ENCODE measurements at places on chromosomes 5 and 9. TPM values are rescaled to one million over a fixed set of nuclear protein-coding genes. Genes with fewer than 3 reads are reported as not detected.

- DNase-seq: no peak
- H3K27me3 ChIP-seq: peaks cover 6% of the 10 kb centered on the region
- H3K36me3 ChIP-seq: no peaks in the 10 kb centered on the region
- H3K4me1 ChIP-seq: no peaks in the 10 kb centered on the region
- no peak overlapping the region for H3K4me3 ChIP-seq
Observed at GRCh38 chr9:104850786-104851545, 77.0 kb downstream of the ABCA1 start.

- peak; percentile 98 for DNase-seq
- peak overlapping the region; percentile 96 for H3K27ac ChIP-seq
- H3K4me1 ChIP-seq: peaks cover 65% of the 10 kb centered on the region
- peak overlapping the region; percentile 77 for H3K4me3 ChIP-seq
- H3K36me3 ChIP-seq: no peaks in the 10 kb centered on the region
Observed at GRCh38 chr9:133144142-133144903, 19.4 kb downstream of the GBGT1 start.

- H3K36me3 ChIP-seq: no peaks in the 10 kb centered on the region
- DNase-seq: no peak
- H3K4me3 ChIP-seq: no peak overlapping the region
- no peaks in the 10 kb centered on the region for H3K4me1 ChIP-seq
- H3K27ac ChIP-seq: no peak overlapping the region
- no peaks in the 10 kb centered on the region for H3K27me3 ChIP-seq
Observed at GRCh38 chr5:124195411-124195810, 551.0 kb downstream of the ZNF608 start.

GRCh38 chr9:95726756-95727155 is 148.7 kb upstream of the ERCC6L2 start:
- peak overlapping the region; percentile 9 for H3K27ac ChIP-seq
- peaks cover 8% of the 10 kb centered on the region for H3K27me3 ChIP-seq
- H3K4me1 ChIP-seq: peaks cover 51% of the 10 kb centered on the region
- DNase-seq: peak; percentile 51
- H3K36me3 ChIP-seq: no peaks in the 10 kb centered on the region

DNA sequence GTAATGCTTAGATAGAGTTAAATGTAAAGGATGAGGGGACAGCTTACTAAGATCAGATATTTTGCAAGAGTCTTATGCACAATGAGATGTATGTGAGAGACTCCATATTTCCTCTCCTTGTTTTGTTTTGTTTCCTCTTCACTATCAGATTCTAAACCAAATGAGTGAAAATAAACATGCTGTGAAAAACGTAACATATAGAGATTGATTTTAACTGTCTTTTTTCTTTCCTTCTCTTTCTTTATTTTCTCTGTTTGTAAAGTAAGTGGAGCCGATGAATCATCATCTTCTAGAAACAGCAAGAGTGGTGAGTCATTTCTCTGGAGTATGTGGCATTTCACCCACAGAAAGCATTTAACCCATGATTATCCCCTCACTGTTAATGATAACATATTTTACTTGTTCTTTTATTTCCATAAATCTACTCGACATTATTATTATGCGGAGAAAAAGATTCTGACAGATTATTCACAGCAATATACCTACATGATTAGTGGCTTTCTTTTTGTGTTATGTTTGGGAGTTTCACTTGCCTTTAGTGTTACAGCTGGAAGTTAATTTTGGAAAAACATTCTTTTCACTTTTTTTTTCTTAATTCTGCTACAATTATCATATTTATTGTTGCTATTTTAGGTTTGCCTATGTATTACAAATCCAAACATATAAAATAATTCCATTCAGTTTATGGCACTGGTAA is 2.1 kb upstream of the ANXA1 start:
- H3K4me1 ChIP-seq: peaks cover 51% of the 10 kb centered on the region
- H3K4me3 ChIP-seq: peak overlapping the region; percentile 73
- peaks cover 9% of the 10 kb centered on the region for H3K27me3 ChIP-seq
- DNase-seq: peak; percentile 45
- H3K27ac ChIP-seq: peak overlapping the region; percentile 89

GRCh38 chr9:128190516-128191405 is 611 bp downstream of the CIZ1 start:
- DNase-seq: no peak
- H3K36me3 ChIP-seq: peaks cover 5% of the 10 kb centered on the region
- peaks cover 5% of the 10 kb centered on the region for H3K27me3 ChIP-seq
- peak overlapping the region; percentile 92 for H3K4me3 ChIP-seq
- H3K4me1 ChIP-seq: peaks cover 36% of the 10 kb centered on the region
- peak overlapping the region; percentile 73 for H3K27ac ChIP-seq

DNA sequence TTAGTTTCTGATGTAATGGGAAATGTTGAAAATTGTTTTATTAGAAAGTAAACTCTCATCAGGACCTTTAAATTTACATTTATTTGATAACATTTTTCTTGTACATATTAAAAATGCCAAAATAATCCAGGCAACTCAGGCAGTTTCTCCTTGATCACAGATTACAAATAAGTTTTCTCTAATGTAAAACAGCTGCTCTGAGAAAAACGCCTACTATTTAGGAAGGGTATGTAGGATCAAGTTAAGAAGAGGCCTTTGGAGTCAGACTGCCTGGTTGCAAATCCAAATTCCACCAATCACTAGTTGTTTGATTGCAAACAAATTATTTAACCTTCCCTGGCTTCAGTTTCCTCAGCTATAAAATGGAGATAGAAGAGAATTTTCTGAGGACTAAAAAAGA is 610.8 kb downstream of the PDE4D start:
- no peak overlapping the region for H3K27ac ChIP-seq
- no peak for DNase-seq
- no peaks in the 10 kb centered on the region for H3K4me1 ChIP-seq
- H3K36me3 ChIP-seq: no peaks in the 10 kb centered on the region

GRCh38 chr5:139863855-139864558 is 68.4 kb downstream of the PSD2 start:
- no peaks in the 10 kb centered on the region for H3K27me3 ChIP-seq
- no peaks in the 10 kb centered on the region for H3K36me3 ChIP-seq
- H3K4me1 ChIP-seq: no peaks in the 10 kb centered on the region
- peak; percentile 56 for DNase-seq
- H3K4me3 ChIP-seq: no peak overlapping the region

GRCh38 chr5:135886136-135886535 is 9.5 kb downstream of the IL9 start:
- no peak overlapping the region for H3K4me3 ChIP-seq
- H3K27me3 ChIP-seq: no peaks in the 10 kb centered on the region
- H3K36me3 ChIP-seq: no peaks in the 10 kb centered on the region
- peaks cover 4% of the 10 kb centered on the region for H3K4me1 ChIP-seq
- DNase-seq: no peak

- H3K27ac ChIP-seq: no peak overlapping the region
- no peaks in the 10 kb centered on the region for H3K36me3 ChIP-seq
- no peak for DNase-seq
- no peak overlapping the region for H3K4me3 ChIP-seq
Observed at GRCh38 chr5:124182133-124182532, 564.3 kb downstream of the ZNF608 start.

DNA sequence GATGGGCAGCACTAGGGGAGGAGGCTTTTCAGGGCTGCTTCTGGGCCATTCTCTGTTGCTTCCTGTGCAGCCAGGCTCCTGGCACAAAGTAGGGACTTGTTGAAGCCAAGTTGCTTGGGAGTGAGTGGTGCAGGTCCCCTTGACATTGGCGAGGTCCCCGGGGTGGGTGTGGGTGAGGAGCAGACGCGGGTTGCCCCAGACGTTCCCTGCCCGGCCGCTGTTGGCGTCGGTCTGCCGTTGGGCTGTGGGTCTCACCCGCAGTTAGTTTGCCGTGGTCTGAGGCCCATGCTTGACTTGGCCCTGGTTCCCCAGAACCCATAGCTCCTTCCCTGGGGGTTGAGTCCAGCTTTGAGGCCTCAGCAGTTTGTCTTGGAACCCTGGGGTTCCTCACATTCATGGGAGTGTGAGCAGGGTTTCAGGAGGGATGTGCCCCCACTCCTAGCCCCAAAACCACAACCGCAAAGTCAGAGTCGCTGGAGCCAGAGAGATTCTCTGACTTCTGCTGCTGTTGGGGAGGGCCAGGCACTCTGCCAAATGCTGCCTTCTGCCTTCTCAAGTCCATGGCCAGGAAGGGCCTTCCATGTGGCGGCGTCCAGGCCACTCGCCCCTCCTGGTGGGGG is 77.5 kb downstream of the RXRA start:
- peak overlapping the region; percentile 80 for H3K4me3 ChIP-seq

DNA sequence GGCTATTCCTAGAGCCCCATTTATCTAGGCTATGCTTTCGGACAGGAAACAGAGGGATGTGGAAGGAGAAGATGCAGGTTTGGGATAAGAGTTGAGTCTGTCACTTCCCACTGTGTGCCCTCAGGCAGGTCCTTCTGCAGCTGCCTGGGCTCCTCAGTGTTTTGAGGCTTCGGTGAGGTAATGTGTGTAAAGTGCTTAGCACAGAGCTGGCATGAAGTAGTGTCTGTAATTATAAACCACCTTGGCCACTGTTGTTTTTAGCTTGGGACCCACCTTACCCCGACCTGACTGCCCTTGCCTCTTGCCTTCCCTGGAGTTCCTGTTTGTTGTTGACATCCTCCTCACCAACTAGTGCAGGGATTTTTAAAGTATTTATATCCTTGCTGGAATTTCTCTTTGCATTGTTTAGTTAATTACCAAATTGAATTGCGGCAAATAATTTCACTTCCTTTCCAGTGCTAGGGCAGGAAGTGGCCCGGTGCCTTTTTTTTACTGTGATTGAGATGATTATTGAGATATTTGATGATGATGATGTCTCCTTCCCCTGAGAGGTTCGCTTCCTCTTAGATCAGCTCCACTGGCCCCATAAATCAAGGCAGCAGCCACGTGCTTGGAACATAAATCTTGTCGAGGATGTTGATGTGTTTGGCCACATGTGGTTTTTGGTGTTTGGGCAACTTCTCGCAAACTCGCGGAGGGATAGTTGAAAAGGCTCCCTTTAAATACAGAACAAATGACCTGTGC is 38.3 kb upstream of the DAB2IP start:
- peaks cover 4% of the 10 kb centered on the region for H3K27me3 ChIP-seq
- H3K36me3 ChIP-seq: no peaks in the 10 kb centered on the region
- no peak for DNase-seq
- peaks cover 12% of the 10 kb centered on the region for H3K4me1 ChIP-seq
- H3K27ac ChIP-seq: no peak overlapping the region

DNA sequence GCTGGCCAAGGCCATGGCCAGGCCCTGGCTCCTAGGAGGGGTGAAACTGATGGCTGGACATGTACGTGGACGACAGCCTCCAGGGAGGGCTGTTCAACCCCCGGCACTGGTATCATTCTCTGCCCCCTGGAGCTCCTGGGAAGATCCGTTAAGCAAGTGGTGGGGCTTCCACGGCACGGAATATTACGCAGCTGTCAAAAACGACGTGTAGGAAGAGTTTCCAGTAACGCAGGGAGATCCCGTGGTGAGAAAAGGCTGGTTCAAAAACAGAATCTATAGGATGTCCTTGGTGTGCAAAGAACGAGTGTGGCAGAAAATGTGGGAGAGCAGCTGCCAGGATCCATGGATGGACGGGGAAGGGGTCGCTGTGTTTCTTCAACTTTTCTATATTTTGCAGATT is 36.3 kb upstream of the TMEM250 start:
- no peak overlapping the region for H3K27ac ChIP-seq
- H3K4me3 ChIP-seq: no peak overlapping the region
- H3K4me1 ChIP-seq: no peaks in the 10 kb centered on the region
- H3K36me3 ChIP-seq: no peaks in the 10 kb centered on the region

The GRHPR gene
- polyA plus RNA-seq: 141 TPM

The SLCO6A1 gene
- polyA plus RNA-seq: not detected

The ADCY2 gene
- not detected for polyA plus RNA-seq

The GMCL2 gene
- not detected for polyA plus RNA-seq

The SLC25A48 gene
- polyA plus RNA-seq: not detected

The ADAMTSL1 gene
- polyA plus RNA-seq: not detected

The KIF4B gene
- not detected for polyA plus RNA-seq
